ENCODE measurements at places on chromosomes 1 and 21.
A peak's percentile ranks its signal among the peaks of the same experiment; 100 is the strongest.

DNA sequence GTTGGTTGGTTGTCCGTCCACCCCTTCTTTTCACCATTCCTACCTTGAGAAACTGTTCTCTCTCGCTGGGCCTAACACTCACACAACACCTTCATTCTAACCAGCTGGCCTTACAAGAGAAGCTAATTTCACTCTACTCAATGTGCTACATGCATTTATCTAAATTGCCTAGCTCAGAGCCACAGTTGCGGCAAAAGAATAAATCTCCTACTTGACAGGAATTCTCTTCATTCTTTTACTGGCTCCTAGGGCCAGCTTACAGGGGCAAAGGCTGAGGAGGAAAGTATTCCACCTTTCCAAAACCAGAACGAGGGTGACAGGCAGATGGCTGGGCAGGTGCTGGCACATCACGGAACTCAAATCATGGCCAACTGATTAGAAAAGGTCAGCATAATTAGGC is 6.5 kb downstream of the F3 start:
- DNase-seq = no peak

DNA sequence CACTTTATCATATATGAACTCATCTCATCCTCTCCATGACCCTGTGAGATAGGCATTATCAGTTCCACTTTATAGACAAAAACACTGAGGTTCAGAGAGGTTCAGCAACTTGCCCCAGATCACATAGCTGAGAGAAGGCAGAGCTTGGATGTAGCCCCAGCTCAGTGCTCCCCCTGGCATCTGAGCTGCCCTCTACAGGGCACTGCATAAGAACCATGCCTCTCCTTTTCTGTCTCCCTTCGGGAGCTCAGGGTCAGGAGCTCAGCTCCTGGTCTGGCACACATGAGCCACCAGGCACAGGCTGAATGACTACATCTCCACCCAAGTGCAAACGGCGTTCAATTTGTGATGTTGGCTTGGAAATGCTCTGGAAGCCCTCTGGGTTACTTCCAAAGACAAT is 16.9 kb downstream of the RAB7B start:
- DNase-seq = no peak

GRCh38 chr1:172054172-172054571 is 212.9 kb downstream of the DNM3 start:
- no peak for DNase-seq

DNA sequence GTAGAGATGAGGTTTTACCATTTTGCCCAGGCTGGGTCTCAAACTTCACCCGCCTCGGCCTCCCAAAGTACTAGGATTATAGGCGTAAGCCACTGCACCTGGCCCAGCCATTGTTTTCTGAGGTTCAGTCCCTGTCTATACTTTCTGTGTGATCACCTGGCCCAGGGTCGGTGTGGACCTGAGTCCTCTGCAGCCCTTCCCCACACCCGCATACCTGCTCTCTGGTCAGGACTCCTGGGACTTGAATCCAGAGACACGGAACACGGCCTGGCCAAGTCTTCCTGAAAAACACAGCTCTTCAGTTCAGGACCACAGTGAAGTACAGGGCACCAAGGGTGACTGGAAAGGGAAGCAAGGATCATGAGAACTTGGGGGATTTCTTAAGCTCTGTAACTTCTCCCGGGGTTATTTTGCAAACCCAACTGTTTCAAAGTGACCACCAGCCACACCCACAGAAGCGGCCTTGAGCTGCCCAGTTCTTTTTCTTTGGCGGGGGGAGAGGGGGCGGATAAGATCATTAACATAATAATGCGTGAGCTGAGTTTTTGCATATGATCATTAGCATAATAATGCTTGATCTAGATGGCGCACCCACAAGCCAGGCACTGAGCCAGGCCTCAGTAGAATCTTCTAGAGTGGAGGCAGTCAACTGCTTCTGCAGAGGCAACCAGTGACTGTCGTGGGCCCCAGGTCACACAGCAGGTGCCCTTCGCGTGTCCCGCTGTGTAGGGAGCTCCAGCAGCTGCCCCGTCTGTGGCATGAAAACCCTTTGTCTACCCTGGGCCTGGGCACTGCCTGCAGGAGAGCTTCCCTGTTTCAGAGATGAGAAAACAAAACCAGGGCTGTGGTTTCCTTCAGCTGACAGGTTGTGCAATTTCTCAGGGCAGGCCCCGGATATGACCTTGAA is 1.7 kb upstream of the NADK start:
- DNase-seq = peak; percentile 45

DNA sequence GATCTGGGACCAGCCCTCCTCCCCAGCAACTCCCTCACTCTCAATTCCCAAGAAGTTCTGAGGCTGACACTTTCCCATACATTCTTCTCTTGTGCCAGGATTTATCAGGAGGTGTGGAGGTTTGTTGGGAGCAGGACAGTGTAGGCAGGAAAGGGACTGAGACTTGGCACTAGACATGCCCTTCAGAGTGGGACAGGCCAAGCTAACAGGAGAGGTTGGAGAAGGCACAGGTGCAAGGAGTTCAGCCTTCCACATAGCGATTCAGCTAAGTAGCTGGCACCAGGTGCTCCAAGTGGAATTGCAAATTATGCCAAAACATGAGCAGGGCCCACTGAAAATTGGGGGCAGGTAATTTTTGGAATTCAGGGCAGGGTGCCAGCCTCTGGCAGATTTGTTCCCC is 83.0 kb upstream of the DUSP10 start:
- DNase-seq = no peak

- no peak for DNase-seq
Observed at GRCh38 chr1:196381544-196381943, 226.7 kb downstream of the KCNT2 start.

DNA sequence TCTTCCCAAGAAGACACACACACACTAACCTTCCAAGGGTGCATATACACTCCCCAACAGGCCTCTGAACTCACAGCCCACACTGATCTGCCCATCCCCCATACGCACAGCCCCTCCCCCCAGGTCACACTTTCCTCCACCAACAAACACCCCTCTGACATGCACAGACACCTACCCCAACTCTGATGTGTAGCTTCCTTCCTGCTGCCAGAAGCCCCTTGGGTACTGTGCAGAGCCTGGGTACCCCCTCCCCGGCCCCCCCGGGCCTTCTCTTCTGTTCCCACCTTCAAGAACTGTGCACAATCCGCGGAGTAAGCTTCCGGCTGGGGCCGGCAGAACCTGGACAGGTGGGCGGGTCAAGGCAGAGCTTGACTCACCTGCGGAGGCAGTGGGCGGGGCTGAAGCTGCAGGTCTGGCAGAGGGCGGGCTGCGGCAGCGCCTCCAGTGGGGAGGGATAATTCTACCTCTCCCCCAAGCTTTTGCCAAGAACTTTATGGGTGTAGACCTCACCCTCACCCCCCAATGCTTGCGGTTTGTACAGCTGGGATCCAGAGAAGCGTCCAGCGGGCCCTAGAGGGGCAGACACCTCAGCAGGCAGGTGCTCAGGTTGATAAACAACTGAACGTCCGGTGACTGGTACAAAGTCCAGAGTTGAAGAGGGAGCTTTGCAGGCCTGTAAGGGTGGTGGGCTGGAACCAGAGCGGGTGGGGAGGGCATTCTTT is at the start of gene C1orf210:
Gene C1orf210 (minus strand): TSS at position 313 of the 722 bp plus-strand sequence. CDS start 2,311 bp downstream, outside the sequence.
- no peak for DNase-seq

- no peak for DNase-seq
Observed at GRCh38 chr1:233368789-233369130, 41.2 kb downstream of the MAP3K21 start.

- no peak for DNase-seq
Observed at GRCh38 chr1:2975466-2976179, 45.6 kb upstream of the ACTRT2 start.

- DNase-seq = no peak
Observed at GRCh38 chr1:62436039-62436465, 797 bp upstream of the USP1 start.

- no peak for DNase-seq
Observed at GRCh38 chr1:89698624-89699023, 65.7 kb downstream of the LRRC8C start.
